ENCODE measurements at places on chromosomes 11 and 22. TPM values are rescaled to one million over a fixed set of nuclear protein-coding genes. Genes with fewer than 3 reads are reported as not detected.

Gene SLC16A8
- total RNA-seq, result 0.15 TPM

Gene OR4P4
- not detected for total RNA-seq

Gene OR4D5
- not detected for total RNA-seq

Gene PPARA
- total RNA-seq, result 10.7 TPM

Gene MIOX
- total RNA-seq, result not detected

Gene DERL3
- 0.23 TPM for total RNA-seq

Gene LRRC56
- total RNA-seq, result 0.23 TPM

Gene DUSP8
- not detected for total RNA-seq

Gene PAMR1
- total RNA-seq, result 30.7 TPM

Gene GPR83
- total RNA-seq, result not detected

Gene TSKU
- 6.2 TPM for total RNA-seq
